Hematopoietic multipotent progenitor cell treated with erythropoietin and hydrocortisone succinate and interleukin-3 and kit ligand, for 15 days (in vitro differentiated cells): ENCODE measurements at places on chromosomes 12 and 14.

- DNase-seq, result no peak
Measured at GRCh38 chr12:94553875-94554274, 94.2 kb upstream of the CEP83 start.

DNA sequence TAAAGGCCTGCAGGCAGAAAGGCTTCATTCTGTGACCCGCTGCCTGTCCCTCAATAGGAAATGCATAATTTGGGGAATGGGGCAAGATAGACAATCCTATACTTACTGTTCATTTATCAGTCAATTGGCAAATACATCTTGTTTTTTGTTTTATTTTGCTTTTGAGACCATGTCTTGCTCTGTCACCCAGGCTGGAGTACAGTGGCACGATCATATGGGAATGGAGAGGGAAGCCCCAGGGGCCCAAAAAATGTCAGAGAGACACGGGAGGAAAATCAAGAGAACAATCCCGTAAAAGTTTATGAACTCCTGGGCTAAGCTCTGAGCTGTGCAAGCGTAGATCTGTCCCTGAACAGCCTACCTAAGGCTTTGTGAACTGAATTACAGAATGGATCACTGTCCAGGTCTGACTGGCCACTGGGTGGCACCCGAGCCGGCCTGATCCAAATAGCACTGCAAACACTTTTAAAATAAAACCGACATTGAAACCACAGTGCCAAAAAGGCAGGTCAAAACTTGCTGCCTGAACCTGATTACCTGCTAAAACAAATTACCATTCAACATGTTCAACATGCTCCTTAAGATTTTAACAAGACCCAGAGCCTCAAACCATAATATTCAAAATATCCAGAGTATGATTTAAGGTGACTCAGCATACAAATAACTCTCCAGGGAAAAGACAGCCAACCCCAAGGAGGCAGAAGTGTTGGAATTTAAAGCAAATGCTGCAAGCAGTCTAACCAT is 11.8 kb downstream of the COPS7A start:
- DNase-seq, result peak; percentile 55

DNA sequence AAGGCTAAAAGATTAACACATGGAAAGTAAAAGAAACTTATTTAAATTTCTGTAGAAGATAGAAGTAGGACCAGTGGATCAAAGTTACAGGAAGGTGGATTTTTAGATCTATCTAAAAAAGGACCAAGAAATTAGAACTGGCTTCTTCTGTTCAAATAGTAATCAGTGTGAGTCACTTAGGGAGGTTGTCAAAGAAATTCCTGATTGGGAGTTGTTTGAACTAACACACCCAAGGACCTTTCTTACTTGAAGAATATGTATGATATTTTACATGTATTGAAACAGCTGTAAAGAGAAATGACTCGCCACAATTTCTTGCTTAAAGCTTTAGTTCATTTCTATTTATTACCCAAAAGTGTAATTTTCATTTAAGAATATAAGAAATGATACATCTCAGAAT is 256.9 kb downstream of the RAD51B start:
- DNase-seq, result no peak

GRCh38 chr14:76968621-76969063 is 59.9 kb downstream of the IRF2BPL start:
- DNase-seq, result no peak

DNA sequence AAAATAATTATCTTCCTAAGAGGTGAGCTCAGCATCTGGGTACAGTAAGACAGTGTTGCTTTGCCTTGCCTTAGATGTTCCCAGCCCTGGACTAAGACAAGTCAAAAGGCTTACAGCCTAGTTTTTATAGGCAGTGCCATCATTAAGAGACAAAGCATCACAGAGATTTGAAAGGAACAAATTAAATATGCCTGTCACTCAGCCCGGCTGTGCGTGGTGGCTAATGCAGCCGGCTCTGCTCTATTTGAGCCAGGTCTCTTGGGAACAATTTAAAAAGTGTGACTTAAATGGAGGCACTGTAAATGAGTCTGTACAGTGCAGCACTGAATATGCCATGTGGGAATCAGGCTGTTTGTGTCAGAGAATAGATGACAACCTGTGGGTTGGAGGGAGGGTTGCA is 1687.4 kb upstream of the FLRT2 start:
- DNase-seq, result no peak

DNA sequence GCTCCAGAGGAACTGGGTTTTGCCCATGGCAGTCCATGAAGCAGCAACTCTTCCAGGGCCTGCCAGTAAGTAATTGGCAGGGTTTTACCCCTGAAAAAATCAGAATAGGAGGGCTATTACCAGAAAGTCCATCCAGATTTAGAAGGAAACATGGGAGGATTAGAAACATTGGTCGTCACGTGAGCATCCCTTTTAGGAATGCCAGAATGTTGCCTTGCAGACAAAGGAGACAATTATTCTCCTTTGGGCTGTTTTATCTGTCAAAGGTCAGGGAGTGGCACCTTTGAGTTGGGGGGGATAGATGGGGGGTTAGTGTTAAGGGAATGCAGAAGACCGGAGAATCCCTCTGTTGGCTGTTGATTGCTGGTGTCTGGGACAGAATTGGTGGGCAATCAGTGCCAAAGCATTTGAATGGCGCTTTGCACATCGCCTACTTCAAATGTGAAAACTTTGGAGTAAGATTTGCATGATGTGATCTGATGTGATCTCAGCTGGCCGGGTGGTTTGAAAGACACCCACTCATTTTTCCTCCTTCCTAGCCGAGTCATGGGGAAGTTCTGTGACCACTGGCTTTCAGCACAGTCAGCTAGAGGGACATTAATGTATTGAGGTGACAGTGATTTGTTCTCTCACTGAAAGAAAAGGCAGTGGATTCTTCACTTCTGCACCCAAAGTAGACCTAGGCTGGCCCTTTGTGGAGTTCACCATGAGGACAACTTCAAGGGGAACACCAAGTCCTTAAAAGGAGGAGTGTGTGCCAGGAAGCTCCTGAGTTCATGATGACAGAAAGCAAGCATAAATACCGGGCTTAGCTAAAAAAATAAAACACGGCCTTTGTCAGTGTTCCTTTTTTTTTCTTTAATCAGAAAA is 31.4 kb downstream of the FLVCR2 start:
- no peak for DNase-seq

DNA sequence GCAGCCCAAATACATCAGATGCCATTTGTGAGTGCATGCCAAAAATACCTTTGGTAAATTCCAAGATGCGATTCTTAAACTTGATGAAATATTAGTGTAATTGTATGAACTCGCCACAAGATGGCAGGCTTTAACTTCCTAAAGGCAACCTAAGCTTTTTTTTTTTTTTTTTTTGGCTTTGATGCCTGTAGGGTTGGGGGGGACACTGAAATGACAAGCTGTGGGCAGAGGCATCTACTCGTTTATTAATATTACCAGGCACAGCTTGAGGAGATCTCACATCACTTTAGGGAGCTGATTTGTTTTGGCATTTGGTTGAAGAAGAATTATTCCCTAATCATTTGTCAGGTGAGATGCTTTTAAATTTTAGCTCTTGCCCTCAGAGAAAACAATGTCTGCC is 126.7 kb upstream of the CCDC196 start:
- peak; percentile 56 for DNase-seq

DNA sequence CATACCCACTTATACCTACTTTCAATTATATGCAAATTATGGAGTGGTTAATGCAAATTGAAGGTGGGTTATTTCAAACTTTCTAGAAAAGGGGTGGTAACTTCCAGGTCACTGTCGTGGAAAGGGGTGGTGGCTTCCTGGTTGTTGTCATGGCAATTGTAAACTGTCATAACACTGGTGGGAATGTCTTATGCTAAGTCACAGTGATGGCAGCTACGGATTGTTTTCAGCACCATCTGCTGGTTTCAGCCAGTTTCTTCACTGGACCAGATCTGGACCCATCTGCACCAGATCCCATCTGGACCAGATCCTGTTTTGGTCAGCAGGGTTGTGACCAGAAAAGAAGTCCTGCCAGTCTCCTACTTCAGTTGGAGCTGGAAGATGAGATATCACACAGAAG is 1469.3 kb downstream of the AACS start:
- DNase-seq, result no peak

DNA sequence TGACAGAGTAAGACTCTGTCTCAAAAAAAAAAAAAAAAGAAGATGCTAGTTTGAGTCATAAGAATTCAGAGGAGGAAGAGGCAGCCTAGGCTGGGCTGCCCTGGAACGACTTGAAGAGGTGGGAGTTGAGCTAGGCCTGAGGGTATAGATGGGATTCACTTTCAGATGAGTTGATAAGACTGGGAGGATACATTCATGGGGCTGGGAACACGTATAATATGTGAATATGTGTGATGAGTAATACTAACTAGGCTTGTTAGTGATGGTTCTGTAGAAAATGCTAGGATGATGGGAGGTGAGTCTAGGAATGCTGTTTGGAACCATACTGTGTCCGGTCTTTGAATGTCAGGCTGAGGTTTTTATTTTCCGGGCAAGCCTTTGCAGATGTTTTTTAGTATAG is 9.0 kb downstream of the PLEKHA5 start:
- DNase-seq, result no peak

GRCh38 chr14:83255015-83255726 is 1721.5 kb upstream of the SEL1L start:
- DNase-seq, result no peak

GRCh38 chr12:91732086-91732485 is 413.6 kb downstream of the BTG1 start:
- DNase-seq, result no peak

- no peak for DNase-seq
Measured at GRCh38 chr12:68119724-68120211, 39.8 kb downstream of the IFNG start.

- no peak for DNase-seq
Measured at GRCh38 chr12:71250166-71250565, 92.4 kb upstream of the TSPAN8 start.

DNA sequence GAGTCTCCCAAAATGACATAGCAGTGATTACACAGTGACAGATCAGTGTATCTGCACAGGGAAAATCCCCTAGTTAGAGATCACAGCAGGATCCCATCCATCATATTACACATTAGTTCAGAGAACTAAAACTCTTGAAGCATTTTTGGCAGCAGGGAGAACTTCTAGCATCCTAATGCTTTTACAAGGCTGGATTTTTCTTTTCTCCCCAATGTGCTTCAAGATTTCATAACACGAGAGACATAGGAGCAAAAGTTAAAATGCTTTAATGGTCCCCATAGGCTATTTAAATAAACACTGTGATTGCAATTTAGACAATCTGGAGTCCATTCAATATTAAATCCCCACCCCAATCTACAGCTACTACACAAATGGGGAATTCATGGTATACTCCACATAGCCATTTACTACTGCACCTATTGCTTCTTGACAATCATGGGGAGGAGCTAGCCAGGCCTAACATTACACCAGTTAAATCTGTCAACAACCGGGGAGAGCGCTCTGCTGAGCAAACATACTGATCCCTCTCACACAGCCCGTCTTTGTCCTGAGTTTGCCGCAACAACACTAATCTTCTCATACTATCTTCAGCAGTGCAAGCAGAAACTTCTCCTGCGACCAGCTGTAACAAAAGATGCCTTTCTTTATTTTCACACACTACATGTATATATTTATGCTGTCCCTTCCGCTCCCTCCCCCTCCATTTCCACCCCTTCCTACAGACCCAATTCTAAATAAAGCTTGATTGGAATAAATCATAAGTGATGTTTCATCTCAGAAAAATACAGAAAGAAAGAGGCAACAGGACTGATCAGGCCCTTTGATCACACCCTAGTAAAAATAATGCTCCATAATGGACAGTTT is 120.3 kb upstream of the SOX5 start:
- DNase-seq, result no peak

GRCh38 chr12:29316752-29317151 is 64.2 kb downstream of the ERGIC2 start:
- no peak for DNase-seq
